ENCODE measurements at places on chromosomes 11 and 22.

DNA sequence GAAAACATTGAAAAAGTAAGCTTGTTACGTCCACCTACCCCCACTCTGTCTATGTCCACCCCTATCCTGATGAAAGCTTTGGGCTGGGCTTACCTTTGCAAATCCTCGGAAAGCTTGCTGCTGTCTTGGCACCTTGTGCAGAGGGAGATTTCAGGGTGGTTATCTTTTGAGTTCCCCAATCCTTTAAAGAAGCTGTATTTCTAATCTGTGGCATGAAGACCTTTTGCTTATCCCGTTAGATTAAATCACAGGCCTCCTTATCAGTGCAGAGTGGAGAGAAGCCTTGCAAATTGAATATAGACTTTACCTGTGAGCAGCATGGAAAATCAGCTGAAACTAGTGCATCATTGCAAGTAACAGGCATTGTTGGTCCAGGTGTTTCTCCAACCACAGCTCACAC is 580.6 kb upstream of the ANO5 start:
- DNase-seq: no peak

- no peak for DNase-seq
Observed at GRCh38 chr22:22843848-22844247, 43.8 kb upstream of the IGLL5 start.

- DNase-seq: no peak
Observed at GRCh38 chr11:130715085-130715876, 201.0 kb downstream of the SNX19 start.

DNA sequence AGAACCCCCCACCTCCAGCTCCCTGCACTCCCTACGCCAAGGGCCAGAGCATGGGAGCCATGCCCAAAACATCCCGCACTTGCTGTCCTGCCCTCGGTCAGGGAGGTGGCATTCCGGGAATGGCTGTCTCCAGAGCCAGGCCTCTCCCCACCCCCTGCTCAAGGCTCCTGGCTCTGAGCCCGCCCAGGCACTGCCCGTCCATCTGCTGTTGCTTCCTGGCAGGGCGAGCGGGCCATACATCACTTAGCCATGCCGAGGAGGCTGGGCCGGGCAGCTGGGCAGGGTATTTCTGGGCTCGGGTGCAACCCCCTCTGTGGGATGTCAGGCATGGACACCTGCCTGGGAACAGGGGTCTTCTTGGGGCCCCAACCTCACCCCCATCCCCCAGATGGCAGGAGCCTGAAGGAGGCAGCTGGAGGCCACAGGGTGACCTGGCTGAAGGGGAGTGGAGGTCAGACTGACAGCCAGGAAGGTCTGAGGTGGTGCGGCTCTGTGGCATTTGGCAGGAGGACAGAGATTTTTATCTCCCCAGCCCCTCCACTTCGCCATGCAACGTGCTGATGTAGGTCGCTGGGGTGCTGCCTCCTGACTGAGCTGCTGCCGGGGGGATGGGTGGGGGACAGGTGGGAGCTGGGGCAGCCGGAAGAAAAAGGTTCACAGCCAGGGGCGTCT is 8.7 kb upstream of the CABP7 start:
- no peak for DNase-seq

DNA sequence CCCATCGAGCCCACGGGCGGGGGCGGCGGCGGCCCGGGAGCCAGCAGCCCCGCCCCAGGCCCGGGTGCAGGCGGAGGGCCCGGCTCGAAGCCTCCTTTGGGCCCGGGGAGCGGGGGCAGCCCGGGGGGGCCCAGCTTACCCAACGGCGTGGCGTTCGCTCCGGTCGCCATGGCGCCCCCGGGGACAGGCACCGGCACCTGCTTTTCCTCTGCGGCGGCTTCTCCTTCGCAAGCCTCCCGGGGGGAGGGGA is 194 bp downstream of the SF1 start:
- no peak for DNase-seq

DNA sequence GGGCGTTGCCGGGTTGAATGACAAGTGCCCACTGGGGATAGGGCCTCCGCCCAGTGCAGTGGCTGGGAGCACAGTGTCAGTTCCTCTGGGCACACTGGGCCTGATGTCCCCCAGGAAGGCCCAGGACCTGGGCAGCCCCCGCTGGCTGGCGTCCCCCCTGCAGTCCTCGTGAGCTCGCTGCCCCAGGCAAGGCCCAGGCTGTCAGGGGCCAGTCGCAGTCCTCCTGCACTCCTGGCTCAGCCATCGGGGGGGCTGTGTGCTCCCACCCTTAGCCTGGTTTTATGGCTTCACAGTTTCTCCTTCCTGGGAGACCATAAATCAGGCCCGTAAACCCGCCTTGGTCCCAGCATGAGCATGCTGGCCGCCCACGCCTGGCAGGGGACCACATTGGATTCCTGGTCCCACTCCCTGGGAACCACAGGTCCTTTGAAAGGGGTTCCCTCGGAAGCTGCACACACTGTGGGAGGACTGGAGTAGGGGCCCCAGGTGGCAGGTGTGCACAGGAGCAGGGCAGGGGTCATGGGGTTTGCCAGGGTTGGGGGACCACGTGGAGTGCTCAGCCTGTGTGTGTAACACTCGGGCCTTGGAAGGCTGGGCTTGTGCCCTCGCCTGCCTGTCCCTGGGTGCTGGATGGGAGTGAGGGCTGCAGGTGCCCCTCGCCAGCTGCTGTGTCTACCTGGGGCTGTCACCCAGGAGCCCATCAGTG is 113.6 kb downstream of the KCNQ1OT1 start:
- no peak for DNase-seq

DNA sequence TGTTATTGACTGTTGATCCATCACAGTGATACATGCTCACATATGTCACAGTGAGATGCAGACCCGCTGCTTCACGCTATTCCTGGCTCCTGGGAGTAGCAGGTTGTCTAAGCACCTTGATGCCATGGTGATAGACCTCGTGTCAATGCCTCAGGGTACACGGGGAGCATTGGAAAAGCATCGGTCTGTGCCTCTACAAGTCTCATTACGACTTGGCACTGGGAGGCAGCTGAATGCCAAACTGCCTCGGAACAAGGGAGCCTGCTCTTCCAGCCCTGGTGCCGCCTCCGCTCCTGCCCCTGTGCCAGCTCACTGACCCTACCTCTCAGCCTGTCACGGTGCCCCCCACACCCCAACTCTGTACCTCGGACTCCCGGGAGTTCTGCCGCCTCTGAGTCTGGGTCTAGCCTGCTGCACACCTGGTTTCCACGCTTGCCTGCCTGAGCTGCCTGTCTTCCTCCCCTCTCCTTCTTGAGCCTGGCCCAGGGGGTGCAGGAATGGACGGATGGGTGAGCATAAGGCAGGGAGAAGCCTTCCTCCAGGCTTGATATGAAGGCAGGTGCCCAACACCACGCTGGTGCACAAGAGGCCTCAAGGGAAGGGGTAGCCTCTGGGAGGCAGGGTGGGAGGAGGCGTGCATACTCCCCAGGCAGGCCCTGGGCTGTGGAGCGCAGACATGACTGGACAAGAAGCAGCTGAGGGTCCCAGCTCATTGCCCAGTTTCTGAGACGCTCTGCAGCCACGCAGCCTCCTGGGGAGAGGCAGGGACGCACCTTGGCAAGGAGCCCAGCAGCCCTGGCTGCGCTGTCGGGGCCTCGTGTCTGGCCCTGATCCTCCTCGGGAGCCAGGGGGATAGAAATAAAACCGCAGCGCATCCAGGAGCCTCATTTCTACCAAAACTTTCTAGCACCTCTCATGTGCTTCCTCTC is 1.8 kb upstream of the NFAM1 start:
- peak; percentile 9 for DNase-seq

GRCh38 chr22:41030891-41031290 is 61.5 kb upstream of the EP300 start:
- DNase-seq: peak; percentile 80

DNA sequence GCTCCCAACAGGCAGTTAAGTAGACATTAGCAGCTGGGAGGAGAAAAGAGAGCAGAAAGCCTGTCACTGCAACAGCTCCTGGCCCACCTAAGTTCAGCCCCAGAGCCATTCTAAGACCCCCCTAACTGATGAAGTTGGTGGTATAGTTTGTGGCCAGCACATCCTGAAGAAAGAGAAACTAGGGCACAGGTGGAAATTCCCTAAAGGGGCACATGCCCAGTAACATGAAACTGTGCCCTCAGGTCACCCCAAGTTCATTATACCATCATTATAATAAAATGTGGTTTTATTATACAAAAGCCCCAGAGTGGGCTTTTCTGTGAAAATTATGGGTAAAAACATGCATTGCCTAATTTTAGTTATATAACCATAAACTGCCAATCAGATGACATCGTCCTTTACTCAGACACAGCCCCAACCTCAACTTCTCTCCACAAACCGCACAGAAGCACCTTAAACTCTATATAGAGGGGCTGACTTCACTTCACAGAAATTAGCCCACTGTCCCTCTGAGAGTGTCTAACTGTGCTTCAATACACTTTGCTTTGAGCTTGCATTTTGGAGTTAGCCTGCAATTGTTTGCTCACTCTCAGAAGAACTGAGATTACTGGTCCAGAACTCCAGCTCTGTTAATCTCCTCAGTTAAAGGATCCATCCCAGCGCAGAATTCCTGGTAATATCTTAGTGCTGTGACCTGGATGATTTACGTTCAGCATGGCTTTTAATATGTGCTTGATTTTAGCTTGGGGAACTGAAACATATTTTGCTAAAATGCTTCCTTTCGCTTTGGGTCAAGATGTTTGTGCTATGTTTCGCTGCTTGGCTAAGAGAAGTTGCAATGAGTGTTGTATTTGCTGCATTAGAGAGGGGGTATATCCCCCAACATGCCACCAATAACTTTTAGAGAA is 1.8 kb upstream of the APOL3 start:
- DNase-seq: no peak

DNA sequence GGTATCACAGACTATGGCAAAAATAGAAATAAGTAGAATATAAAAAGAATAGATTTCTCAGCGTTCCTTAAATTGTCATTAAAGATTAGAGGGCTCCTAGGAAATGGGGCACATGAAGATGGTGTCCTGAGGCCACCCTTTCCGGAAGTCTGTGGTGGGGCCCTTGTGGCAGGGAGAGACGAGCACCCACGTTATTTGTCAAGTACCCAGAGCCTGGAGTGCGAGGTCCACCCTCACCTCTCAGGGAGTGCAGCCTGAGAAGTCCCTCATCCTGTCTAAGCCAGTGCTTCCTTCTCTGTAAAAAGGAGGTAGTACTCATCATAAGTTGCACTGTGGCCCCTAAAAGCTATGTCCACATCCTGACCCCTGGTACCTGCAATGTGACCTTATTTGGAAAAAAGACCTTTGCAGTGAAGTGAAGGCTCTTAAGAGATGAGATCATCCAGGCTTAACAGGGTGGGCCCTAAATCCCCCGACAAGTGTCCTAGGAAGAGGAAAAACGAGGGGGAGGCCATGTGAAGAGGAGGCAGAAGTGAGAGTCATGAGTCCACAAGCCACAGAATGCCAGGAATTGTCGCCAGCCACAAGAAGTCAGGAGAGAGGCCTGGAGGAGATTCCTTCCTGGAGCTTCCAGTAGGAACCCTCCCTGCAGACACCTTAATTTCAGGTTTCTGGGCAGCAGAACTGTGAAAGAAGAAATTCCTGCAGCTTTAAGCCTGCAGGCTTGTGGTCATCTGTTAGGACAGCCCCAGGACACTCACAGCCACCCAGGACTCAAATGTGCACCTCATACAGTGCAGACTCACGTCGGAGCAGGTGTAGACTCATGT is 76.8 kb upstream of the CCND1 start:
- no peak for DNase-seq

DNA sequence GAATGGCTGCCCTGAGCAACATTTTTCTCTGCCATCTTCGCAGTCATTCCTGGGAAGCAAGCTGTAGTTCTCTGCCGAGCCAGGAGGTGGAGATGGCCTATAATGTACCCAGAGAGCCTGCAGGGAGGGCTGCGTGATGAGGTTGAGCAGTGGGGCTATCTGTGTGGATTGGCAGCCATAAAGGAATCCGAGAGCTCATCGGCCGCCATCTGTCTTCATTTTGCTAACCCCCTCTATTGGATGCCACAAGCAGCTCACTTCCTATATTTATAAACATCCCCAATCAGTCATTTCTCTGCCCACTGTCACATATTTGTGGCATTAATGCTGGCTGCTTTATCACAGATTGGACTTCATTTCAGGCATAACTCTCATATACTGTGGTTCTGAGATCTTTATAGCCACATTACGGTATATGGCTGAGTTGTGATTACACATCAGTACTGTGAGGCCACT is 209.5 kb downstream of the NTM start:
- DNase-seq: peak; percentile 43

DNA sequence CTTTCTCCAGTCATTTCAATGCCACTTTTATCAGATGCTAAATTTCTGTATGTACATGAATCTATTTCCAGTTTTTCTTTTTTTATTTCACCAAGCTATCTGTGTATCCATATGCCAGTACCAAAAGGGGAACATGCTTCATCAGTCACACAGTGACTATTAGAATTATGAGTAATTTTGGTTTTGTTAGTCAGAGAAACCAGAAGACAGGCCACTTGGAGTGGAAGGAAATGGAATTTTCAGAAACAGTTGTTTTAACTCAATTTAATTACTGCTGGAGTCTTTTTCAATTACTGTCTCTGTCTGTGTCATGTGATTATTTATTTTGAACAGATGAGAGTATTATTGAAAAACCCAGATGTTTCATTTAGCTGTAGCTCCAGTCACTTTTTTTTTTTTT is 84.6 kb upstream of the ANO3 start:
- DNase-seq: peak; percentile 75

DNA sequence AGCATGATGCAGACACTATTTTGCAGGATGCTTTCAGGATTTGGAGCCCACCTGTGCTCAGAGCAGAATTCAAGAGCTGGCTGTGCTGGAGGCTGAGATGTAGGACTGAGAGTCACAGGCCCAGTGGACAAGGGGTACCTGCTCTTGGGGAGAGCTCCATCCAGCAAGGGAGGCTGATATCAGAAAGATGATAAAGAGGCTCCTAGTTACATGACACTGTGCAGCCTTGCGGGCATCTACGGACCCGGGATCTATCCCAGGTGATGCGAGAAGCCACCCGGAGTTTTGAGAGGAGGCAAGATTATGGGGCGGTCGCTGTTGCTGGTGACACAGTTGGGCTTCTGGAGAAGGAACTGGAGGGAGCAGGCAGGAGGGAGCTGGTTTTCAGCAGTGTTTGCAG is 579.0 kb downstream of the TBC1D22A start:
- no peak for DNase-seq

DNA sequence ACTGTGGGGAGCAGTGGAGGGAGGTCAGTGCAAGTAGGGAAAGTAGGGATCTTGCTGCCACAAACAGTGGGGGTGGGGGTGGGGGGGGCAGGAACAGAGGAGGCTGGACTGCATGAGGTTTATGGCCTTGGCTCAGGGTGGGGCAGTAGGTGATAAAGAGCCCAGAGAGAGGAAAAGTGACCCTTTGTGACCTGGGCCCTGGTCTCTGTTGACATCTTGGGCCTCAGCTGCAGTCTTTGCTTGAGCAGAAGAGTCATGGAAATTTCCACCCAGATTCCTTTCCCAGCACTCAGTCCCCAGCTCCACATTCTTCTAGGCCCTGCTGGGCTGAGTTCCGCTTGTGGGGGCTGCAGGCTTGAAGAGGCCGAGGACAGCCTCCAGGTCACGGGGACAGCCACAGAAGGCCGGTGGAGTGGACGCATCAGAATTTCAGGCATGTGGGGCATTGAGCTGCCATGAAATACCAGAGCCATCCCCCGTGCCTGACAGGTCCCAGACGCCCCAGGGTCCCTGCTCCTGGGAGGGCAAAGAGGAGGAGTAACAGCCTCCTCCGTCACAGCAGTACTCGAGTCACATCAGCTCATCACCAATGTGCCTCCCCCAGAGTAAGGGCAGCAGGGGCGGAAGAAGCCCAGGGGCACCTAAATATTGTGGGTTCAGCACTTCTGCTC is 9.7 kb upstream of the MALAT1 start:
- DNase-seq: peak; percentile 42

- DNase-seq: no peak
Observed at GRCh38 chr11:19073454-19074415, 13.2 kb upstream of the MRGPRX2 start.

- DNase-seq: no peak
Observed at GRCh38 chr11:48111891-48112290, 104.7 kb upstream of the OR4B1 start.

- no peak for DNase-seq
Observed at GRCh38 chr22:42331014-42331413, 60.6 kb upstream of the TCF20 start.

All from fibroblast of lung (primary cell).